ENCODE measurements at places on chromosomes 2 and 18. TPM values are rescaled to one million over a fixed set of nuclear protein-coding genes. Genes with fewer than 3 reads are reported as not detected.

DNA sequence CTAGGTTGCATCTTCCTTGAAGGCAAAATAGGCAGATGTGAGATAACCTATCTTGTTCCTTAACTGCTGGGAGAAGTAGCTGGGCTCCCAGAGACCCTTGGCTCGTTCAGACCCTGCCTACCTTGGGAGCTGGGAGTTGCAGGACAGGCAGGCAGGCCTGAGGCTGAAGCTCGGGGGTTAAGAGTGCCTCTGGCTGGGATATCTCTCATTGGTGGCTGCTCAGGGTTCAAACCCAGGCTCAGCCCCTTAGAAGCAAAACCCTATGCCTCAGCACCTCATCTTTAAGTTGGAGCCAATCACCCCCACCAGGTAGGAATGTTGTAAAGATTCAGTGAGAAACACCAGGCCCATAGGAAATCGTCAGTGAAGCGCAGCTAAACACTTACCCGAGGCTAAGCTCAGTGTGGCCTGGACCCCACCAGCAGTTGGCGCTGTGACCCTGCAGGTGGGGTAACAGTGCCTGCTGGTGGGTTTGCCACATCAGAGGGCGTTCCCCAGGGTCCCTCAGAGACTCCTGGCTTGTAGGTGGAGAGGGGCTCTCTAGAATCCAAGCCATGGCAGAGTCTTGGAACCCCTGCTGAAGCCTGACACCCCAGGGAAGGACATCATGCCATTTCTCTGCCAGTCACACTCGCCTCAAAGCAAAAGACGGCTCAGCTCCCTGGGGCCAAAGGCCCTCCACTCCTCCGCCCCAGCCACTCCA lies 54.6 kb upstream of the GPR17 start:
- peak overlapping the region; percentile 58 for H3K27ac ChIP-seq
- no peaks in the 10 kb centered on the region for H3K36me3 ChIP-seq
- H3K27me3 ChIP-seq: no peaks in the 10 kb centered on the region

DNA sequence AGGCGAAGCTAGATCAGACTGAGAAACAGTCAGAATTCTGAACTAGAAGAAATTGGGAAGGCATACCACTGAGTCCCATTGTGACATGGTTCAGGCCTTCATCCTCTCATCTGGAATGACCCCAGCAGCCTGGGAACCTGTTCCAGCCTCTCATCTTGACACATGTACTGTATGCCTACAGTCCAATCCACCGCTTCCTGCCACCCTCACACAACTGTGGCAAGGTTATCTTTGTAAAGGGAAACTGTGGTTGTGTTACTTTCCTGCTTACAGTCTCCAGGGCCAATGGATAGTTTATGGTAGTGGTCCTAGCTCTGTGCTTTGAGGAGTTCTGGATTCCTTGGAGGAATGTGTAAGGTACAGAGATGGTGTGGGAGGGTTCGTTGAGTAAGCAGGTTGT lies 296.9 kb upstream of the TRIB2 start:
- no peak overlapping the region for H3K4me3 ChIP-seq
- peaks cover 10% of the 10 kb centered on the region for H3K4me1 ChIP-seq
- H3K36me3 ChIP-seq: peaks cover 1% of the 10 kb centered on the region
- no peak for DNase-seq

DNA sequence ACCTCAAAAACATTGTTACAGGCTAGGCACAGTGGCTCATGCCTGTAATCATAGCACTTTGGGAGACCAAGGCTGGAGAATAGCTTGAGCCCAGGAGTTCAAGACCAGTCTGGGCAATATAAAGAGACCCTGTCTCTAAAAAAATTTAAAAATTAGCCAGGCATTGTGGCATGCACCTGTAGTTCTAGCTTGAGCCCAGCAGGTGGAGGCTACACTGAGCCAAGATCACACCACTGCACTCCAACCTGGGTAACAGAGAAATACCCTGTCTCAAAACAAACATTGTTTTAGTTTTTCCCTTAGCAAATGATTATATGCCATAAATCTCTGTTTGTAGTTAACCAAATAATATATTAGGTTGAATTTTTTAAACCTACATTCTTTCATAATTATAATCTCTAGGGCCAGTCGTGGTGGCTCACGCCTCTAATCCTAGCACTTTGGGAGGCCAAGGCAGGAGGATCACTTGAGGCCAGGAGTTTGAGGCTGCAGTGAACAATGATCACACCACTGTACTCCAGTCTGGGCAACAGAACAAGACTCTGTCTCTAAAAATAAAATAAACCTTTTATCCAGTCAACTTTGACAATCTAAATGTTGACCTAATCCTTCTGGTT lies 13.3 kb upstream of the CYP20A1 start:
- no peaks in the 10 kb centered on the region for H3K36me3 ChIP-seq
- DNase-seq: no peak
- H3K4me1 ChIP-seq: peaks cover 3% of the 10 kb centered on the region
- H3K4me3 ChIP-seq: no peak overlapping the region
- no peaks in the 10 kb centered on the region for H3K27me3 ChIP-seq
- no peak overlapping the region for H3K27ac ChIP-seq

The RPS27A gene
- total RNA-seq: 1,156 TPM

Data from activated naive CD8-positive, alpha-beta T cell treated with anti-CD3 and anti-CD28 coated beads, Interleukin-2, amount 10 ng/mL, durations not matched to agents 7 days and 5 days (primary cell).